GM23338 (cell line): ENCODE measurements at places on chromosomes 1 and 21. TPM values are rescaled to one million over a fixed set of nuclear protein-coding genes. Genes with fewer than 3 reads are reported as not detected.

- DNase-seq, result no peak
- 0 out of 2 replicates have a peak overlapping the region, but pooled peaks have one; percentile 16 for H3K27ac ChIP-seq
These were observed 6.9 kb downstream of the CTTNBP2NL start for GRCh38 chr1:112402682-112403643.

DNA sequence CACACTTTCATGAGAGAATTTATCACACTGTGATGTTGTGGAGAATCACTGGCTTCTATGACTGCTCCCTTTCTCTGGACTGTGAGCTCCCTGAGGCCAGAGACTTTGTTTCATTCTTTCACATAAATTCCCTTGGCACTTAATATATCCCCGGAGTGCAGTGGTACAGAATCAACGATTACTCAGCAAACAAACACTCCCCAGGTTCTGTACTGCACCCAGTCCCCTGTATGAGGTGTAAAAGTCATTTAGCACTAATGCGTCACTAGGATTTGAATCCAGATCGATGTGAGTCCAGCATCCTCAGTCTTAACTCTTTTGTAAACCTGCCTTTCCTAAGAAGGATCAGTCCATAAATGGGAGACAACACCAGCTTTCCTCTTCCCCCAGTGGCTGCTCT lies 6.8 kb upstream of the UTP25 start:
- H3K36me3 ChIP-seq, result no peaks in the 10 kb centered on the region
- no peaks in the 10 kb centered on the region for H3K27me3 ChIP-seq

- H3K4me3 ChIP-seq, result peak overlapping the region; percentile 66
- H3K36me3 ChIP-seq, result no peaks in the 10 kb centered on the region
- DNase-seq, result no peak
- no peak overlapping the region for H3K27ac ChIP-seq
- peaks cover 25% of the 10 kb centered on the region for H3K4me1 ChIP-seq
These were observed 1.5 kb downstream of the TRIM62 start for GRCh38 chr1:33180226-33180910.

GRCh38 chr1:27132147-27132546 lies 22.8 kb downstream of the SLC9A1 start:
- DNase-seq, result no peak
- H3K4me3 ChIP-seq, result no peak overlapping the region
- no peaks in the 10 kb centered on the region for H3K27me3 ChIP-seq
- peaks cover 9% of the 10 kb centered on the region for H3K4me1 ChIP-seq
- H3K27ac ChIP-seq, result no peak overlapping the region
- 0 out of 2 replicates have a peak, but pooled peaks cover 5% of the 10 kb centered on the region for H3K36me3 ChIP-seq

- no peaks in the 10 kb centered on the region for H3K27me3 ChIP-seq
- no peaks in the 10 kb centered on the region for H3K4me1 ChIP-seq
- H3K27ac ChIP-seq, result no peak overlapping the region
- H3K36me3 ChIP-seq, result no peaks in the 10 kb centered on the region; the same call in 1 of the 2 replicates
These were observed 111.6 kb upstream of the PDE4B start for GRCh38 chr1:65681096-65681495.

- no peak for DNase-seq
- H3K4me3 ChIP-seq, result no peak overlapping the region
- no peaks in the 10 kb centered on the region for H3K36me3 ChIP-seq
- no peaks in the 10 kb centered on the region for H3K27me3 ChIP-seq
- no peak overlapping the region for H3K27ac ChIP-seq
These were observed 302.7 kb downstream of the DUSP10 start for GRCh38 chr1:221439008-221439746.

GRCh38 chr1:30685796-30686165 lies 37.6 kb downstream of the MATN1 start:
- H3K4me3 ChIP-seq, result peak overlapping the region; percentile 66
- H3K36me3 ChIP-seq, result no peaks in the 10 kb centered on the region
- peaks cover 5% of the 10 kb centered on the region; the same call in 1 of the 2 replicates for H3K27me3 ChIP-seq
- H3K27ac ChIP-seq, result 0 out of 2 replicates have a peak overlapping the region, but pooled peaks have one; percentile 84
- DNase-seq, result peak; percentile 71

- H3K4me1 ChIP-seq, result no peaks in the 10 kb centered on the region
- no peak overlapping the region for H3K27ac ChIP-seq
- no peak for DNase-seq
- peaks cover 3% of the 10 kb centered on the region; the same call in 1 of the 2 replicates for H3K36me3 ChIP-seq
- H3K4me3 ChIP-seq, result no peak overlapping the region
These were observed 187.2 kb upstream of the AJAP1 start for GRCh38 chr1:4467241-4467640.

DNA sequence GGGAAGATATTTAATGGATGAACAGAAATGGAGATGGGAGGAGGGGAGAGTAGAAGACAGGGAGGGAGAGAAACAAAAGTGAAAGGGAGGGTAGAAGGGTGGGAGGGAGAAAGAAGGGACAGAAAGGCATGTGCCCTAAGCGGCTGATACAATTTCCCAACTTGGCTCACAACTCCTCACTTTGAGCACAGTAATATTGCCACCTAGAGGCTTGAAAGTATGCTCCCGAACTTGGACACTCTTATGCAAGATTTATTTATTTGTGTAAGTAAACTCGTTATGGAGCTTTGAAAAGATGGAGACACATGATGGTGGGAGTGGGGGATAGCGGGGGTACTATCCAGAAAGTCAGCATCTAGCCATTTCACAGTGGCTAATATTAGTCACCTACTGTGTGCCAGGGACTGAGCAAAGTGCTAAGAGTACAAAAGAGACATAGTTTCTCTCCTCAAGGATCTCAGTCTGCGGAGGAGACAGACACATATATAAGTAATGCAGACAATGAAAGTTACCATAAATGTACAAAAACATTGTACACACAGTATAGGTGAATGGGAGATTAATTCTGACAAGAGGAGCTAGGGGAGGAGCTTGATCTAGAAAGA lies 189.7 kb downstream of the SEC16B start:
- H3K4me1 ChIP-seq, result peaks cover 20% of the 10 kb centered on the region
- no peak overlapping the region for H3K27ac ChIP-seq
- H3K36me3 ChIP-seq, result no peaks in the 10 kb centered on the region
- H3K4me3 ChIP-seq, result no peak overlapping the region
- no peaks in the 10 kb centered on the region for H3K27me3 ChIP-seq

- no peak for DNase-seq
- no peaks in the 10 kb centered on the region for H3K4me1 ChIP-seq
- no peaks in the 10 kb centered on the region for H3K27me3 ChIP-seq
- H3K36me3 ChIP-seq, result no peaks in the 10 kb centered on the region
- H3K27ac ChIP-seq, result no peak overlapping the region
These were observed 309.1 kb downstream of the MATN1 start for GRCh38 chr1:30414086-30414850.

DNA sequence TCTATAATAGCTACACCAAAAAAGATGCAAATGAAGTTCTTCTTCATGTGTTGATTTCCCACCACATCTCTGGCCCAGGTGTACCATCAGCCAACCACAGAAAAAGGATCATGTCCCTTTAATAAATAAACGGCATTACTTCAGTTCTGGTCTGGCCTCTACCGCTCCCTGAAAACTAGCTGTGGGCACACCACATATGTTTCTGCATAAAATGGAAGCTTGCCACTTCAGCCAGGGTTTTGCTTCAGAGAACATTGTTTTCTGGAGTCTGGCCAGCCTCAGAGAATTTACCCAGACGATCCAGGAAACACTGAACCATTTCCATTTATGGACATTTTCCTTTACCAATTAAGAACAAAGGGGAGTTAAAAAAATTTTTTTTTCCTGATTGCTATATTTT lies 5.8 kb upstream of the LAMC2 start:
- H3K36me3 ChIP-seq, result no peaks in the 10 kb centered on the region
- no peak overlapping the region for H3K4me3 ChIP-seq

DNA sequence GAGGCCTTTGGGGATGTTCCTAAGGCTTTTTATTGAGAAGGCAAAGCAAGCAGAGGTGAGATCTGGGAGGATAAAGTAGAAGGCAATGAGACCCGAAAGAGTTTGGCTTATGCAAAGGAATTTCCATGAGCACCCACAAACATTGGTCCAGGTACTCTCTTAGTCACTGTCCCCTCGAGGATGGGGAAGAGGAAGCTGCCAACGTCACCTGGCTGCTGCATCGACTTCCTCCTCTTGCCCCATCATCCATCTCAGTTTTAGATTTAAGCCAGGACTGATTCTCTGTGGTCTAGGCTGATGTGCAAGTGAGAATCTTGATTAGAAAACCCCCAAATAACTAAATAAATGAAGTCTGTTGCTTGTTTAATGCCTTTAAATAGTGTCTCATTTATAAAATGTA lies 28.7 kb downstream of the RUNX1 start:
- no peaks in the 10 kb centered on the region for H3K4me1 ChIP-seq
- H3K27me3 ChIP-seq, result peaks cover 3% of the 10 kb centered on the region; the same call in 1 of the 2 replicates
- H3K36me3 ChIP-seq, result no peaks in the 10 kb centered on the region
- H3K27ac ChIP-seq, result no peak overlapping the region
- no peak for DNase-seq
- no peak overlapping the region for H3K4me3 ChIP-seq

GRCh38 chr1:111140680-111140967 lies 601 bp downstream of the CEPT1 start:
- H3K4me1 ChIP-seq, result peaks cover 20% of the 10 kb centered on the region
- peak overlapping the region; percentile 98 for H3K27ac ChIP-seq
- peaks cover 7% of the 10 kb centered on the region; the same call in 1 of the 2 replicates for H3K36me3 ChIP-seq
- H3K4me3 ChIP-seq, result peak overlapping the region; percentile 76

DNA sequence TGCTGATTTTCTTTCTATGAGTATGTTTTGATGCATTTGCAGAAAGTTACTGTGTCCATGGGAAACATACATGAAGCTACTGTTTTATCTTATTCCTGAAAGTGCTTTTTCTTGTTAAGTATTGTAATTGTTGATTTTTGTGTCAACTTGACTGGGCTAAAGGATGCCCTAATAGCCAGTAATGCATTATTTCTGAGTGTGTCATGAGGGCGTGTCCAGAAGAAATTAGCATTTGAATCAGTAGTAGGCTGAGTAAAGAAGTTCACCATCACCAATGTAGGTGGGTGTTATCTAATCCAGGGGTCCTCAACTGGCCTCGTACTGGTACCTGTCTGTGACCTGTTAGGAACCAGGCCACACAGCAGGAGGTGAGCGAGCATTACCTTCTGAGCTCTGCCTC lies 760.2 kb downstream of the PLA2G4A start:
- no peaks in the 10 kb centered on the region for H3K4me1 ChIP-seq
- H3K4me3 ChIP-seq, result no peak overlapping the region
- no peaks in the 10 kb centered on the region for H3K36me3 ChIP-seq
- no peak for DNase-seq
- no peaks in the 10 kb centered on the region for H3K27me3 ChIP-seq
- H3K27ac ChIP-seq, result no peak overlapping the region

DNA sequence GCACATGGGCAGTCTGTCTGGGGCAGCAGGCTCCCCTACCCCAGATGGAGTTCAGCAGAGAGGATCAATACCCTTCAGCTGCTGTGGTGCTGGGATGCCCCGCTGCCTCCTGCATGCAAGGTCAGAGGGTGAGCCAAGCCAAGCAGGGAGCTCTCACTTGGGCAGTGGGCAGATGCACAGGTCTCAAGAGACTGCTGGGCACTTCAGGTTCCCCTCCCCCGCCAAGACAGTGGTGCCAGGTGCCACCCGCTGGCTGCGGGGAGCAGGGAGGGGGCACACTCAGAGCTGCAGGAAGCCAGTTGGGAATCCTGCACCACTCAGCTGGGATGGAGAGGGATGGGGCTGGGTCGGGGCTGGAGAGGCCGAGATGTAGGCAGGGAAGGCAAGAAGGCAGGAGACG lies 15.8 kb upstream of the EVA1B start:
- no peak overlapping the region for H3K27ac ChIP-seq
- no peaks in the 10 kb centered on the region for H3K4me1 ChIP-seq
- no peak for DNase-seq
- no peak overlapping the region for H3K4me3 ChIP-seq

- no peaks in the 10 kb centered on the region for H3K36me3 ChIP-seq
- no peak overlapping the region for H3K27ac ChIP-seq
- no peaks in the 10 kb centered on the region for H3K27me3 ChIP-seq
- no peak overlapping the region for H3K4me3 ChIP-seq
These were observed 296.3 kb upstream of the ZP4 start for GRCh38 chr1:238186887-238187574.

GRCh38 chr1:236522937-236523703 lies 662 bp upstream of the LGALS8 start:
- no peak overlapping the region for H3K27ac ChIP-seq
- peak overlapping the region; percentile 77 for H3K4me3 ChIP-seq
- H3K27me3 ChIP-seq, result peaks cover 33% of the 10 kb centered on the region

DNA sequence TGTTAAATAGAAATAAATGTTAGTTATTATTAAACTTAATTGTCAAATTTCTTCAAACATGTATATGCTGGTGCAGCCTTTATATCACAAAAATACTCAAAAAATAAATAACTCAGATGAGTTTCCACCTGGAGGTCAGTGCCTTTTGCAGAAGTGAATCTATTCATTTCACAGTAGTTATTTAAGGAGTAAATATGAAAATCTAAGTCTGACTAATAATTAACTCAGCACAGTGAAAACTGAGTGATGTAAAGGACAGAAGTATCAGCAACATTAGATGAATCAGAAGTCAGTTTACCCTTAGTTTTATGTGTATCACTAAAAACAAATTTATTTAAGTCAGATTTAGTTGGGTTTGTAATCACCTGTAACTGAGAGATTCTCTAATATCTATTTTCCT lies 2135.4 kb downstream of the MRPL39 start:
- no peaks in the 10 kb centered on the region for H3K27me3 ChIP-seq
- no peak overlapping the region for H3K4me3 ChIP-seq
- H3K4me1 ChIP-seq, result peaks cover 15% of the 10 kb centered on the region
- no peaks in the 10 kb centered on the region for H3K36me3 ChIP-seq

NMNAT2 gene
- 8.5 and 10.0 TPM in 2 replicates for total RNA-seq

CD247 gene
- 1.4 TPM in 1 of 2 replicates, not detected in the other for total RNA-seq

TTC34 gene
- 0.31 and 0.35 TPM in 2 replicates for total RNA-seq

CLDN17 gene
- not detected in 2 replicates for total RNA-seq

ANGPTL1 gene
- total RNA-seq, result not detected in 2 replicates

SPRR4 gene
- total RNA-seq, result not detected in 2 replicates
